ENCODE measurements at places on chromosomes 11 and 22.
A peak's percentile ranks its signal among the peaks of the same experiment; 100 is the strongest.

DNA sequence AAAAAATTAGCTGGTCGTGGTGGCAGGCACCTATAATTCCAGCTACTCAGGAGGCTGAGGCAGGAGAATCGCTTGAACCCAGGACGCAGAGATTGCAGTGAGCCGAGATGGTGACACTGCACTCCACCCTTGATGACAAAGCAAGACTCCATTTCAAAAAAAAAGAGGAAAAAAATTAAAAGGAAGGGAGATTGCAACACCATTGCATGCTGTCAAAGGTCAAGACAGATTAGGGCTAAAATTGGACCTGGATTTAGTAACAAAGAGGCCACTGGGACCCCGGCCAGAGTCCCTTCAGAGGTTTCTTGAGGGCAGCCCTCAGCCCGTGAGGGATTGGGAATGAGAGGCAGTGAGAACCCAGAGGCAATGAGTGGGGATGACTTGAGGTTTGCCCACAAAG lies 8.2 kb upstream of the MAFF start:
- no peak for DNase-seq

DNA sequence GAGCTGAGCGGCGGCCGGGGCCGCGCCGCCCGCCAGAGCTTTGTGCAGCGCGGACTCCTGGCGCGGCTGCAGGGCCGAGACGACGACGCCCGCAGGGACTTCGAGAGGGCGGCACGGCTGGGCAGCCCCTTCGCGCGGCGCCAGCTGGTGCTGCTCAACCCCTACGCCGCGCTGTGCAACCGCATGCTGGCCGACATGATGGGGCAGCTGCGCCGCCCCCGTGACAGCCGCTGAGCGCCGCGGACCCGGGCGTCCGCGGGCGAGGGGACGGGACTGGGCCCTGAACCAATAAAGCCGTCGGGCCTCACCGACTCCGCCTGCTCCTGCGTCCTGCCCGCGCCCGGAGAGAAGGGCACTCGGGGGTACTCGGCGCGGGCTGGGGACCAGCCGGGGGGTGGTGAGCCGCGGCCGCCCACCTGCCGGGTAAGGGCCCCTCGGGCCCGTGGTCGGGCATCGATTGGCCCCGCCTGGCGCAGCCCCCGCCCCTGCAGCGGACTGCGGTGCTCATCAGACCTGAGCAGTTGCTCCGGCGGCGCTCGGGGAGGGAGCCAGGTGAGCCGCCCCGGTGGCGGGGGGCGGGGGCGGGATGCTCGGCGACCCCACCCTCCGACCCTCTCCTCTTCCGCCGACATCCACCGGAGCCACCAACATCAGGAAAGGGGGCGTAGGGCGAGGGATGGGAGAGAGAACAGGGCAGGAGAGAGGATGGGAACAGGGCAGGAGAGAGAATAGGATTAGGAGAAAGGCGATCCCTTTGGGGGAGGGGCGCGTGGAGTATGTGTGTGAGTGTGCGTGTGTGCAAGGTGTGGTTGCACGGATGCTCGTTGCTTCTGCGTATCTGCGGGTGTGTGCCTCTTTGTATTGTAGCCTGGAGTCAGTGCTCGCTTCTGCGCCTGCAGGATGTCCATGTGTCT lies at the start of gene TMEM25:
TSS of gene TMEM25 (plus strand) at position 510 of the 914 bp plus-strand sequence. CDS start 610 bp downstream, outside the sequence.
- DNase-seq, result peak; percentile 50

- no peak for DNase-seq
These were observed 3.2 kb upstream of the RTN4R start for GRCh38 chr22:20271114-20271994.

GRCh38 chr22:40668611-40669411 lies 10.5 kb upstream of the MCHR1 start:
- peak; percentile 85 for DNase-seq

DNA sequence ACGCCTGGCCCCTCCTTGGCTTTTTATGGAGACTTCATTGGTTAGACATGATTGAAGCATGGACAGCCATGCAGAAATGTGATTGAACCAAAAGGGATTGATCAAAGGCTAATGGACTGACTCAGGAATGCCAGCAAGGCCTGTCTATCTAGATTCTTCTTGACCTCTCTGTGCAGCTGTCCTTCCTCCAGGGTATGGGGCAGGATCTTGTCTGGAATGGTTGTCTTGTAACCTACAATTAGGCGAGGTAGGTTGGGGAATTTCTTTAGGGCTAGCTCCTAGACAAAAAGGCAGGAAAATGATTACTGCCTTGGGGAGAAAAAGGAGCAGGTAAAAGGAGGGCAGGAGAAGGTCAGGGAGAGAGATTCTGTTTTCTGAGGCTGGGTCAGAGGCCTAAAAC lies 59.6 kb upstream of the INCENP start:
- no peak for DNase-seq

DNA sequence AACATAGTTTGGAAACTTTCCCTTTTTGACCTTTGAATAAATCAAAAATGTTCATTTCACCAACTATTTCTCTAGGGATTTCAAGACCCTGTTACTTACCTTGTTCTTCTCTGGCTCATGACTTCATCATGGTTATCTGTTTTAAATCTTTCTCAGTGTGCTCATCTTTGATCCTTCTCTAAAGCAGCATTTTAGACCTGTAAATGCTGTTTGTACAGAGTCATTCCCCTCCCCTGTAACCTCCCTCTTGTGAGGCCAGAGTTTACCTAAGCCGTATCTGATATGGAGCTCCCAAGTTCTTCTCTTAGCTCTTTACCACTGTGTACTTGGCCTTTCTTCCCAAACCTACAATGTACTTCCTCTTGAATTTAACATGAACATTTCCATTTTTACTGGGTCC lies 56.0 kb downstream of the ACER3 start:
- DNase-seq, result no peak

DNA sequence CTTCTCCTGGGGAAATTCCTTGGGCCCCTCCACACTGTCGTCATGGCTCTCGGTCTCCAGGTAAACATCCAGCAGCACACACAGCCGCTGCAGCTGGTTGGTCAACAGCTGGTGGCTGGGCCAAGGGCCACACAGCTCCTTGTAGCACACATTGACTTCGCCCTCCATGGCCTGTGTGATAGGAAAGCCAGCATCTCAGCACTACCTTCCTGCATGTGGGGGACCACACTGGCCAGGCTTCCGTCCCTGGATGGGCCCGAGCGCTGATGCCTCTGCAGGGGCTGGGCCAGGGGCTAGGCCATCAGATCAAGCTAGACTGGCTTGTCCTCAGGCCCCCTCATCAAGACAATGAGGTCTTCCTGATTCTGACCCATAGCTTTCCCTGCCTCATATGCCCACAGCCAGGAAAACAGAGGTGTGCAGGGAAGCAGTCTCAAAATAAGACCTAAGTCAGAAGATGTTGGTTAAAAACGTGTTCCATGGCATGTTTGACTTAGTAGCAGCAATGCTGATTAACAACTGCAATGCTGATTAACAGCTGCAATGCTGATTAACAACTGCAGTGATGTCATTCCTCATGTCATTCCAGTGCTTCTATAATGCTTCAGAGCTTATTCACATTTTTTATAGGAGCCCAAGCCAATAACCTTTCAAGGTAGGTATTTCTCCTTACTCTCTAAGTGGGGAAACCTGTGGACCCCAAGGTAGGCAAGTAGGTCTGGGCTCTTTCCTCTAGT lies 31.3 kb downstream of the NEFH start:
- no peak for DNase-seq

DNA sequence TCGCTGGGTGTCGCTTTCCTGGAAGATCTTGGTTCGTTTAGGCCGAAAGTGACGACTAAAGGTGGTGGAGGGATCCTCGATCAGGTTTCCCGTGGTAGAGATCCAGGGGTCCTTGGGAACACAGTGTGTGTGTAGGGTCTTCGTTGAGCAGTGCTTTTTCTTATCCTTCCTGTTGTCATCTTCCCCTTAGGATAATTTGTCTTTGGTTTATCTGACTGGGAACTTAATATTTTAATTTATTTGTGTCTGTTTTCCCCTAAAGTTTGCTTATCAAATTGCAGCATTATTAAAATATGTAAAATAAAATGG lies 403 bp downstream of the RBM7 start:
- no peak for DNase-seq

GRCh38 chr11:82610671-82611070 lies 123.0 kb downstream of the FAM181B start:
- DNase-seq, result no peak

DNA sequence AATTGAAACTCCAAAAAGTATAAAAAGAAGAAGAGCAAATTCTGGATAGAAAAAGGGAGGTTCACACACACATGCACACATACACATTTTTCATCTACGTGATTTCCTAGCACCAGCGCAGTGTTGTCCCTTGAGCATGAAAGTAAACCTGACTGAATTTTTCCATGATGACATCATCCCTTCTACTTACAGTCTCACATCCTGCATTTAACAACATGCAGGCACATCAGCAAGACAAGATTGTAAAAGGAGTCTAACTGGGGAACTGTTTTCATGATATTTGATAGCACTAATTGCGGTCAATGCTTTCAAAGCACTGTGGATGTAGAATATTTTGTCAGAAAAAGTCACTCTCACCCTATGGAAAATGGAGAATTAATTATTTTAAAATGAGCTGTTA lies 36.6 kb downstream of the GAS2 start:
- DNase-seq, result peak; percentile 86

DNA sequence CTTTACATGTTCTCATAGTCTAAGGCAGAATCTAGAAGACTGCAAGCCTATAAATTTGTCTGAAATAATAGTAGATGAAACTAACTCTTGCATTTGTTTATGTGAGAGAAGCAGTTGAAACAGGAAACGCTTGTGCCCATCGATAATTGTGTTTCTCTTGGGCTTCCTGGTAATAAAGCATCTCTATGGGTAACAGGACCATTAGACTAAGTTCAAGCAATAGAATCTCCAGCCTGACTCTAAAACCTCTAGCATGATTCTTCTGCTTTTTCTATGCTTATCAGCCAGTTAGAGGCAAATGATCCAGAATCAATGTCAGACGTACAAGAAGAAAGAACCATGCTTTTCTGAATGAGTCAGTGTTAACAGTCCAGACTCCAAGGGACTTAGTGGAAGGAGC lies 1734.4 kb downstream of the LRRC4C start:
- no peak for DNase-seq

DNA sequence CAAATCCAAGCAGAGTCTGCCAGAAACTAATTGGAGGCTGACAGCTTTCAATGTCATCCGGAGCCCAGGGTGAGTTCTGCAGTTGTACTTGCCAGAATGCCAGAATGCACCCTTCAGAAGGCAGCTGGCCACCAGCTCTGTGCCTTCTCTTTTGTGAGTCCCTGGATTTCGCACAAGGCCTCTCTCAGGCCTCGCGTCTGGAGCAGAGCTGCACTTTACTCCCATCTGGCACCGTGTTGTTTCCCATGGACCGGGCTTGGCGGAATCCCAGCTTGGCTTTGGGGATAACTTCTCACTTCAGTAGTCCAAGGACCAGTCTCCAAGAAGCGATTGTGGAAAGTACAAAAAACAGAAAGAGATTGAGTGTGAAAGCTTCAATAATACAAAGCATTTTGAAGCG lies 451.3 kb upstream of the KIRREL3 start:
- no peak for DNase-seq

DNA sequence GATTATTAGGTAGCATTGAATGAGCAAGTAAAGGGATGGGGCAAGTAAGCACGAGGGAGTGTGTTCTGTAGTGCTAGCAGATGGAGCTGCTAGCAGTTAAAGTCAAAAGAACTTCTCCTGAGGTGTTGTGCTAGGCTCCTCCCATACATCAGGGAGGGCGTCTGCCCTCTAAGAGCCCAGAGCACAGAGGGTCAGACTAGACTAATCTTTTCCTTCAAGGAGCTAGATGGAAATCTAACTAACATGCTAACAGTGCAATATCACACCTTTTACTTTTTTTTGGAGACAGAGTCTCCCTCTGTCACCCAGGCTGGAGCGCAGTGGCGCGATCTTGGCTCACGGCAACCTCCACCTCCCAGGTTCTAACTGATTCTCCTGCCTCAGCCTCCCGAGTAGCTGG lies 3.2 kb upstream of the PLA2G6 start:
- DNase-seq, result no peak

- DNase-seq, result peak; percentile 7
These were observed 972 bp upstream of the TSSC4 start for GRCh38 chr11:2399488-2400068.

- peak; percentile 100 for DNase-seq
These were observed 44.8 kb downstream of the ADAMTS8 start for GRCh38 chr11:130383344-130384211.

GRCh38 chr11:20084921-20085814 lies 75.1 kb downstream of the DBX1 start:
- DNase-seq, result no peak

DNA sequence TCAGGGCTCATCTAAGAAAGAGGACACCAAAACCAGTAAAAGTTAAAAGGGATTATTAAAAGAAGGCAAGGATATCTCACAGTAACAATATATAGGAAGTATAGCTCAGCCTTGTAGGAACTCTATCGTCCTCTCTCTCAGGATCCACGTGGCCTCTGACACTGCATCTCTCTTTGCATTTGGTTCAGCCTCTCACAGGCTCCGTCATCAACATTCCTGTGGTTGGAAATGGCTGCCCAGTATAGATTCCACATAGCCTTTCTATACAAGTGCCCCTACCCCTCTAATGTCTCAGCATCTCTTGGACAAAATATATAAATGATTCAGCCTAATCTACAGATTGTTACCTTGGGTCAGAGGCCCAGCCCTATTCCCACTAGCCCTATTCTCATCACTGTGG lies 101.3 kb upstream of the DBX1 start:
- DNase-seq, result peak; percentile 37

DNA sequence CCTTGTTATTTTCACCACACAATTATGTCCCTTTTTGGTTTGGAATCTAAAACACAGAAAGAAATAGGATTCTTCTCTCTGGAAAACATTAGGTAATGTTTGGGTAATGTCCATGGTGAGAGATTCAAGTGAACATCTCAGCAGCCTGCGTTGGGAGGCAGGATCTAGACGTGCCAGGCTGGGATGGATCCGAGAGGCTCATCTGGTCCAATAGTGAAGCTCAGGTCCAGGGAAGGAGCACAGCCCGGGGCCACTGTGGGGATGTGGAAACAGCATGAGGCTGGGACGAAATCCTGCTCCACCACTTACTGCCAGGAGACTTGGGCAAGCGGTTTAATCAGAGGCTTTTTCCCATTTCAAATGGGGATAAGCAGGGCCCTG lies 109.9 kb downstream of the CSNK2A3 start:
- DNase-seq, result no peak

DNA sequence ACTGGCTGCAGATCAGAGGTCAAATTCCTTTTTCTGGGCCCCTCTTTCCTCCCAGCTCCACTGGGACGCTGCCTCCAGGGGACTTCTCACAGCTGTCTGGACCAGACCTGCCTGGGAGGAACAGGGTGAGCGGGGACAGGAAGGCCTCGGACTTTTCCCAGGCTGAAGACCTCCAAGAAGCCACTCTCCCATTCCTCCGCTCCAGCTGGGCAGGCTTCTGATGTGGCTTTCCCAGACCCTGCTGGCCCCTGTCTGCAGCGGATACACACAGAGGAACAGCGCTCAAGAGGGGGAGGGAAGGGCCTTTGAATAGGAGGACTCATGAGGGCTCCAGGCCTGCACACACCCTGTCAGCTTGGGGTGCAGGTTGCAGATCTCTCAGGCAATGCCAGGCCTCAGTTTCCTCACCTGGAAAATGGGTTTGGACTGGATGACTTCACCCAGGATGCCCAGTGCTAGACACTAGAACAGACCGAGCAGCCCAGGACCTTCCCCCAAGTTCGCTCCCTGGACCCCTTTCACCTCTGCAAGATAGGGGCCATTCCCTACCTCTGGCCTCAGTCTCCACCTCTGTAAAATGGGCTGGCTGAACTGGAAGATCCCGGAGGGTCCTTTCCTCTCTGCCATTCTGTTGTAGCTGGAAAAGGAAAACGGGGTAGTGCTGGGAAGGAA lies 36.6 kb downstream of the MB start:
- no peak for DNase-seq

GRCh38 chr11:114401311-114401710 lies 845 bp downstream of the RBM7 start:
- DNase-seq, result no peak

- no peak for DNase-seq
These were observed 148.9 kb downstream of the TBC1D22A start for GRCh38 chr22:46911346-46911745.

- DNase-seq, result no peak
These were observed 172.0 kb upstream of the MTMR2 start for GRCh38 chr11:96095884-96096303.
